ENCODE measurements at places on chromosomes 7 and 10. TPM values are rescaled to one million over a fixed set of nuclear protein-coding genes. Genes with fewer than 3 reads are reported as not detected.

Gene VPS37D
- 2.2 TPM for polyA plus RNA-seq

Gene OPN1SW
- polyA plus RNA-seq: not detected

Gene ANKRD2
- polyA plus RNA-seq: 67.6 TPM

Gene CYP26C1
- 0.02 TPM for polyA plus RNA-seq

Gene OPALIN
- polyA plus RNA-seq: not detected

Gene PHF14
- polyA plus RNA-seq: 9.8 TPM

Gene SAP25
- 0.79 TPM for polyA plus RNA-seq

All from right cardiac atrium (tissue), 5 donors.